NCI-H524 (cell line): ENCODE measurements at places on chromosomes 7 and 10.

DNA sequence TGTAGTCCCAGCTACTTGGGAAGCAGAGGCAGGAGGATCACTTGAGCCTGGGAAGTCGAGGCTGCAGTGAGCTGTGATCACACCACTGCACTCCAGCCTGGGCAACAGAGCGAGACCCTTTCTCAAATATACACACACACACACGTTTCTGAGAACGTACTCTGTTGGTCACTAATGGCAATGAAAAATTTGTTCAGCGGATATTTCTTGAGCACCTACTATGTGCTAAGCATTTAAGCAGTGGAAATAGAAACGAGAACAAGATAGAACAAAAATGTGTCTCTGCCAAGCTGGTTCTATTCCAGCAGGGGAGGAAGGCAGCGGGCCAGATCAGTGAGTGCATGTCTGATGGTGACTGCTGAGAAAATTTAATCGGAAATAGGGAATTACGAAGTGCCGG lies 8.7 kb downstream of the ARPC1B start:
- no peak for DNase-seq

DNA sequence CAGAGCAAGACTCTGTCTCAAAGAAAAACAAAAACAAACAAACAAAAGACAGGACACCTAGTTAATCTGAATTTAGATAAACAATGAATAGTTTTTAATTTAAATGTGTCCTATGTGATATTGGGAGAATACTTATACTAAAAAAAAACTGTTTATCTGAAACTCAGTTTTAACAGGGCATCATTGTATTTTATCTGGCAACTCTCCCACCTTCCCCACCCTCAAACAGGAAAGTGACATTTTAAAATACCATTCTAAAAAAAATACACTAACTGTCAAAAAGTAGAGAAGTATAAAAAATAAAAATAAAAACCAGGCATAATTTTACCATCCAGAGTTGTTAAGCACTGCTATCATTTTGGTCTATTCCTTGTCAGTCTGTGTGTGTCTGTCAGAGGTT lies 119.0 kb downstream of the RTKN2 start:
- DNase-seq: no peak

DNA sequence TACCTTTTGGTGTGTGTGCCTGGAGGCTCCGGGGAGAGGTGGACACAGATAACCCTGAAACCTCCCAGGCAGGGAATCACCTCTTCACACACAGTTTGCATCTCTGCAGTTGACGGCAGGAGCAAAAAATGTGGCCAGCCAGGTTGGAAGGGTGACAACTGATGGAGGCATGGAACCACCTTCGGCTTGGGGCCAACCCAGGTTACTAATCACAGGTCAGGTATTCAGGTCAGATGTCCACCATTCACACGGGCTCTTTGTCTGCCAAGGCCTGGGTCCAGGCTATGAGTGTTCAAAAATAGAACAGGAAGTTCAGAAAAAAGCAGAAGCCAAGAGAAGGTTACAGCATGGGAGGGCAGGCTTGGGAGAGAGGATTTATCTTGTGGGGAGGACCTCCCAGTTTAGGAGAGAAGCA lies 137.2 kb upstream of the EFCAB10 start:
- no peak for DNase-seq

GRCh38 chr7:157577061-157577460 lies 240.3 kb downstream of the DNAJB6 start:
- DNase-seq: no peak

GRCh38 chr7:118305671-118306070 lies 81.2 kb downstream of the ANKRD7 start:
- DNase-seq: no peak

- peak; percentile 83 for DNase-seq
These were observed 73.1 kb downstream of the TLL2 start for GRCh38 chr10:96440361-96441292.

DNA sequence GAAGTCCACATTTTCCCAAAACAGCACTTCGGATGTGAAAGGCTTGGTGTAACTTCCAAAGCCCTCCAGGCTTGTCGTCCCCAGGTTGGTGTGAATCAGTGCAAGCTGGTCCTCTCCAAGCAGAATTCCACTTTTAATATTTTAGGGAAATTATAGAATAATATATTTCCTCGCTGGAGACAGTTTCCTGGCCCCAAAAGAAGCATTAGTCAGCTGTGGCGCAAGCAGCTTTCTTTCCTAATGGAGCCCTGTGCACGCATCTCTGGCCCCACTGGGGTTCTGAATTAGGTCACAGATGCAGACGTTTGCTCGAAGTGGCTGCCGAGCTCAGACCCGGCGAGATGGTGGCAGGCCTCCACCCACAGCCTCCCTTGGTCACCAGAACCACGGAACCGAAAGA lies 33.3 kb upstream of the MNX1 start:
- DNase-seq: no peak

DNA sequence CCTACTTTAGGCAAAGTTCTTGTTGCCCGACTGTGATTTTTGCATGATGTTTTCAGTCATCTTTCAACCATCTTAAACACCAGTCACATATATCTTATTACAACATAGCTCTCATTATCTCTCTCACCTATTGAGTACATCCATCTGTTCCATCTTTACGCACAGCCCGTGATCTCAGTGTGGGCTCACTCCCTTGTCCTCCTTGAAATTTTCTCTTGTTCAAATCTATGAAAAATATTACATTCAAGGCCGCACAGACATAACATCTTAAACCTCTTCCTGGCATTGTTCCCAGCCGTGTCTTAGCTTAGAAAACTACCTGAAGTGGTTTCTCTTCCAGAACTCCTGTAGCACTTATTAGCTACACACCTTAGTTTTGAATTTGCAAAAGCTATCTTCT lies 32.6 kb downstream of the NET1 start:
- peak; percentile 63 for DNase-seq

DNA sequence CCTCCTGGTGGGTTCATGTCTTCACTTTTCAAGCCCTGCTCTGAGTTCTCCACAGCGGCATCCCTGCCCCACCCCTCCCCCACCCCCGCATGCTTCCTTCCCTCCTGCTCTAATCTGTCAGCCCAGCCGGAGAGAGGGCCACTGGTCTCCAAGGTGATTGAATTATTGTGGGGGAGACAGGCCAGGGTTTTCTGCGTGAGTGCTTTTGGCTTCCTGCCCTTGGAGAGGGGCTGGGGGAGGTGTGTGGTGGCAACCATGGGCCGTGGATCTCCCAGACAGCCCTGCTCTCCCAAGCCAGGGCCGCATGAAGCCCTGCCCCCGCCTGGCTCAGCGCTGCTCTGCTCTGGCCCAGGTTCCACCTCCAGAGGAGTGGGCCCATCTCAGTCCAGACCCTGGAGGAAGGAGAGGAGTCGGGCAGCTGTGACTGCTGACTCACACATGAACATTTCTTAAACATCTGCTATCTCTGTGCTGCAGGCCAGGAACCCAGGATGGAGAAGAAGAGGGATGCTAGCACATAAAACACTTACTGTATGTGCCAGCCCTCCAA lies 109.9 kb downstream of the ZMIZ1 start:
- DNase-seq: peak; percentile 39

- DNase-seq: no peak
These were observed 16.1 kb upstream of the NDST2 start for GRCh38 chr10:73827346-73828089.

DNA sequence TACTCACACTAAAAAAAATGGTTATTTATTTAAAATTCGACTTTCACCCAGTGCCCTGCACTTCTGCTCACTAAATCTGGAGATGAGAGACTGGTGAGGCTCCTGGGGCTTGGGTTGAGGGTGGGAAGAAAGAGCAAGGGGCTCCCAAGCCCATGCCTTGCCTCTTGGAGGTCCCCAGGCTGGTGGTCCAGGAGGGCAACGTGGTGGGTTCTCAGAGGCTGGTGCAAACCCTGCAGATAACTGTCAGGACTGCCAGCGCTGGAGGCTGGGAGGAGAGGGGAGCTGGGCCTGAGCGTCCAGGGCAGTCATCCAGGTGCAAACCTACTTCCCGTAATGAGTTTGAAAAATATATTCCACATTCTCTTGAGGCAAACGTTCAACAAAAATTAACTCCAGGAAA lies 528.3 kb downstream of the GLRX3 start:
- no peak for DNase-seq

DNA sequence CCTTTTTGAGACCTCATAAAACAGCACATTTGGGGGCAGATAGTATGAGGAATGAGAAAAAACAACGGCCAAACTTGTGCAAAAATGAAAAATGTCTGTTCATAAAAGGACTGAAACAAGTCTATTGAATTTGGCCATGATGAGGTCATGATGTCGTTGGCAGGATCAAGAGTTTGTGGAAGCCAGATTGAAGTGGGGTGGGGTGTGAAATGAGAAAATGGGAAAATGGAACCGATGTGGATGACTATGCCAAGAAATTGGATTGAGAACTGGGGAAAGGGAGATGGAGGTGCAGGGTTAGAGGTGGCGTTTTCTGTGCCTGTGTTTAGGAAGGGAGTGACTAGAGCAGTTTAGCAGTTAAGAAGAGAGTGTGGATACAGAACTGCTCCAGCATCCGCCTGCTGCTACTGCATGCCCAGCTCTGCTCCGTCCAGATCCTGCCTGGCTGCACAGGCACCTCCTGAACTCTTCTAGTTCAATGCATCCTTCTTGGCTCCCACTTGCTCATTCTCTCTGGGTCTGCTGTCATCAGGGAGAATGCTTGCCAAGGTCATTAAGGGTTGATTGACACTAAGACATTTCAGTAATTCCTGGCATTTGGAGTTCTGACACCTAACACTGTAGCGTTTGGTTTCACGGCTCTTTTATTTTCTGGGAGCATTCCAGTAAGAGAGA lies 111.9 kb downstream of the GALNT17 start:
- DNase-seq: no peak

GRCh38 chr10:52484206-52485065 lies 170.4 kb downstream of the DKK1 start:
- no peak for DNase-seq

- DNase-seq: no peak
These were observed 1.4 kb upstream of the SH3PXD2A start for GRCh38 chr10:103856797-103857170.

GRCh38 chr7:80060218-80060806 lies 74.3 kb upstream of the GNAI1 start:
- peak; percentile 69 for DNase-seq

DNA sequence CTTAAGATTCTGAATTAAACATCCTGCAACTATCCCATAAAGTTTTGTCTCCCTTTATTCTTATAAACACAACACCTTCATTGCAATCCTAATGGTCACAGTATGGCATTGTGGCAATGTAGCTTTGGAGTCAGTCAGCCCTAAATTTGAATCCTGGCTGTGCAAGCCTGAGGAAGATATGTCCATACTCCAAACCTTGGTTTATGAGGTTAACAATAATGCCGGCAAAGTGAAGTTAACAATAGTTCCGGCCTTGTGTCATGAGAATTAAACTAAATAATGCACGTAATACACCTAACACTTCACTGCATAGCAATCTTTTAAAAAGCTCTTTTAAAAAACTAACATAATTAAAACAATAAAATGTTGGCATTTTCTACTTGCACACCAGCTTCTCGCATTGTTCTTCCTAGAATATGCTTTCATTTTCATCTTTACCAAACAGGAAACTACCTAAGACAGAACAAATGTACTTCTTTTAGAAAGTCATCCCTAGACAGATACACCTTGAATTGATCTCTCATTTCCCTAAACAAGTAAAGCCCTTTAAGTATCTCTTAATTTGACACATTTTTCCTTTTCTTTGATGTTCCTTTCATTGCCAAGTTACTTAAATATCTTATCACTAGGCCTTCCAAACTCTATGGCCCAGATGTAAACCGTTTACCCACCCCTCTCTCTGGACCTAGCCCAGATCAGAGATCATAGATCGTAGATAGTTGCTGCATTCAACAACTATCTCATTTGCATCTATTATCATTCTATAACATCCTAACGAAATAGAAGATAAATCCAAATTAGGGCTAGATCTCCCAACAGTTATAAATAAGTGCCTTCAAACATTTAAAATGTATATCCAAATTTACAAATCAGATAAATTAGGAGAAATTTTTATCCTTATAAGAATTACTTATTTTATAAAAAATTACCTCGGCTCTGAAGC lies 66.7 kb downstream of the CREB3L2 start:
- no peak for DNase-seq

DNA sequence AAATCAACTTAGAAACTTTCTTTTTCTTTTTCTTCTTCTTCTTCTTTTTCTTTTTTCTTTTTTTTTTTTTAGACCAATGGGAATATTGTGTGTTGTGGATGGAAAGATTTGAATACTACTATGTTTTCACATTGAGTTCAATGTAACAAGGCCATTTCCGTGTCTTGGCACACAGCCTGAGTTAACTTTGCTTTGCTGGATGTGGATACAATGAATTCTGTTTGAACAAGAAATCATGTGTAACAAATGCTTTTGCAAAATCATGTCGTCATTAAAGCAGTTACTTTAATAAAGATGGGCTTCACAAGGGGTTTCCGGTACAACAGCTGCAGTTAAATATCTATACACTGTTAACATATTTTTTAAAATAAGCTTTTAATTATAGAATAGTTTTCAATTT lies 13.5 kb upstream of the ENTPD1 start:
- no peak for DNase-seq

DNA sequence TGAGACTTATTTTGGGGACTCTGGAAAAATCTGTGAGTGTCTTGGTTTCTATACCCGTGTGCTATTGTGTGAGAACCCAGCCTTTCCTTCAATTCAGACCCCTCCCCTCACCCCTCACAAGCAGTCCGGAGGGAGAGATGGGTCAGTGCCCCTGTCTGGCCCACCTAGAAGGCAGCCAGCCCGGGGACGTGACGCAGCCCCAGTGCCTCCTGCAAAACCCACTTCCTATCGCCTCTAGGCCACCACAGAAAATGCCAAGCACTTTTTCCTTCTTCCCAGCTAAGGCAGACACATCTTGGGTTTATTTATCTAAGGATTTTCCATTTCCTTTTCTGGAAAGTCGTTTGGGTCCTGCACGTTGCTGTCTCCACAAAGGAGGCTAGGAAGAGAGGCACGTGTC lies 11.6 kb upstream of the AQP1 start:
- DNase-seq: no peak

GRCh38 chr7:27128034-27128433 lies 2.5 kb downstream of the HOXA4 start:
- no peak for DNase-seq

DNA sequence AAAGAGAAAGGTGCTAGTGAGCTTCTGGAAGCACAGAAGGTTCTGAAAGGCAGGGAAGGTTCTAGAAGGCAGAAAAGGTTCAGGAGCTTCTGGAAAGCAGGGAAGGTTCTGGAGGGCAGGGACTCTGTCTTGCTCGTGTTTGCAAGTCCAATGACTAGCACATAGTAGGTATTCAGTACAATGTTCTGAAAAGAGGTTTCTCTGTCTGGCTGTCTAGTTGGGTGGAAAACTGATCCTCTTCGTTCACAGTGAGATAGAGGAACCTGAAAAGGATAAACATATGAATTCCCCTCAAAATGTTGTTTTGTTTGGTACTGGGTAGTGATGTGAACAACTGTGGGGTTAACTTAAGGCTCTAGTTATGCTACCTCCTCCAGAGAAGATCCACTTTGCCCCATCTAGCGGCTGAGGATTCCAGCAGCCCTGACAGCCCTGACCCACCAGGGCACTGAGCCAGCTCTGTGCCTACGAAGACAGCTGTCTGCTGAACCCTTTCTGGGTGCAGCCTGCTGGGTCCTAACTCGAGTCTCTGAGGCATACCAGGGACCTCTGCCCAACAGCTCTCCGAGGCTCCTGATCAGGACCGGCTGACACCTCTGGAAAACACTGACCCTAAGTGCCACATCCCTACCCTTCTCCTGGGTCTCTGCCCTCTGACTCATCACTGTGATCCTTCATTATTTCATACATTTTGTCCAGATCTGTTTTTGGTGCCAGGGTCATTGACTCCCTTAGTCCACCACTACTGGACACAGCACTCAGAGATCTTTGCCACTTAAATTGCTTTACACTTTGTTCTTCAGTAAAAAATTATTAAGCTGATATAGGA lies 15.4 kb downstream of the PTPRN2 start:
- peak; percentile 67 for DNase-seq
